Trophoblast cell (in vitro differentiated cells and primary cell): ENCODE measurements at places on chromosomes 16 and 17.

- DNase-seq: peak; percentile 9
These were observed 694 bp downstream of the NF1 start for GRCh38 chr17:31095236-31096105.

- no peak for DNase-seq
These were observed 180.5 kb upstream of the ZNF469 start for GRCh38 chr16:88202207-88202745.

- no peak for DNase-seq
These were observed 558.3 kb upstream of the PSMD7 start for GRCh38 chr16:73738266-73738665.

- peak; percentile 74 for DNase-seq
These were observed 797 bp downstream of the GRB7 start for GRCh38 chr17:39738568-39738901.

DNA sequence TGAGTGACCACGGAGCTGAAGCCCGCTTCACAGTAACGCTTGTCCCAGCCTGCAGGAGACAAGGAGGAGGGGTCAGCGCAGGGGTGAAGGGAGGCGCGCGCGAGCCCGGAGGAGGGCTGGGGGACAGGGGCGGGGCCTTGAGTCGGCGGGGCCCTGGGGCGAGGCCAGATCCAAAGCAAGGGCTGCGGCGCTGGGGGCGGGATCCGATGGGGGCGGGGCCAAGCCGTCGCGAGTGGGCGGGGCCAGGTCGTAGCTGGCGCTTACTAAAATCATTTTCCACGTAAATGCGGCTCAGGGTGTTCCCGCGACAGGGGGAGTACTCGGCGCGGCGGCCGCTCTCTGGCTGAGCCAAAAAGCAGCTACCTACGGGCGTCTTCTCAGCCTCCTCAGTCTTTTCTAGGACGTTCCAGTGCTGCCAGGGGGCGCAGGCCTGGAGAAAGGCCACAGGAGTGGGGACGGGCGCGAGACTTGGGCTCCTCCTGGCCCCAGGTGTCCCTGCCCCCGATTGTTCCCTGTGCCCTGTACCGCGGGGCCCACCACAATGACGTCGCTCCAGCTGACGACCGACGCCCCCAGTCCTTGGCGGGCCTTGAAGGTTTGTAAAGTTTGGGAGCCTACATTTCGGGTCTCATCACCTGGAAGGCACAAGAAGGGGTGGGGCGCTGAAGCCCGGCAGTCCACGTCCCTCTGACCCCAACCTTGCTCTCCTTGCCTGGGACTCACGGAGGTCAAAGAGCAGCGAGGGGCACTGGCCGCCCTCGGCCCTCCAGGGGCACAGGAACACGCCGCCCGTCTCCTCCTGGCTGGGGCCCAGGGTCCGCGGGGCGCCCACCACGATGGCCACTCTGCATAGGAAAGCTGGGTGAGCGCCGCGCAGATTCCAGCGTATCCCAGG lies 3.9 kb downstream of the ITGA2B start:
- peak; percentile 72 for DNase-seq

DNA sequence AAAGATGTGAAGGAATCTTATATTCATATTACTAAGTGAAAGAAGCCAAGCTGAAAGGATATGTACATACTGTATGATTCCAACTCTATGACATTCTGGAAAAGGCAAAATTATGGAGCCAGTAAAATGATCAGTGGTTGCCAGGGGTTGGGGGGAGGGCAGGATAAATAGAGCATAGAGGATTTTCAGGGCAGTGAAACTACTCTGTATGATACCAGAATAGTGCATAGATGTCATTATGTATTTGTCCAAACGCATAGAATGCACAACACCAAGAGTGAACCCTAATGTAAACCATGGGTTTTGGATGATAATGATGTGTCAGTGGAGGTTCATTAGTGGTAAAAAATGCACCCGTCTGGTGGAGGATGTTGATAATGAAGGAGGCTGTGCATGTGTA lies 71.0 kb upstream of the ZNF423 start:
- DNase-seq: no peak

- no peak for DNase-seq
These were observed 65.4 kb downstream of the C16orf78 start for GRCh38 chr16:49439050-49439449.

DNA sequence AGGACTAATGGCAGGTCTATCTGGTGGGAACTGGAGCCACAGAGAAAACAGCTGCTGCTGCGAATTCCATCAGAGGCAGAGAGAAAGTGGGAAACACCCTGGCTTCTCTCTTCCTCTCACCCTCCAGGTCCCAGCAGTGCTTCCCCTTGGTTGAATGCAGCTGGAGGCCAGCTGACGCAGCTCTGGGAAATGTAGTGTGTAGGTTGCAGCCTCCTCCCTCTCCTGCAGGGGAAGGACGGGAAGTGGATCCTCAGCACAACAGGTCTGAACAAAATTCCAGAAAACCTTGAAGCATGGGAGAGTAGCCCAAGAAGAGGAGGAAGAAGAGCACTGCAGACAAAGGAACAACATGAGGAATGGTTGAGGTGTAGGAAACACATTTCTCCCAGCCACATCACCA lies 67.8 kb upstream of the MMP2 start:
- peak; percentile 1 for DNase-seq

- peak; percentile 79 for DNase-seq
These were observed 1.4 kb downstream of the MMD start for GRCh38 chr17:55420067-55420775.

DNA sequence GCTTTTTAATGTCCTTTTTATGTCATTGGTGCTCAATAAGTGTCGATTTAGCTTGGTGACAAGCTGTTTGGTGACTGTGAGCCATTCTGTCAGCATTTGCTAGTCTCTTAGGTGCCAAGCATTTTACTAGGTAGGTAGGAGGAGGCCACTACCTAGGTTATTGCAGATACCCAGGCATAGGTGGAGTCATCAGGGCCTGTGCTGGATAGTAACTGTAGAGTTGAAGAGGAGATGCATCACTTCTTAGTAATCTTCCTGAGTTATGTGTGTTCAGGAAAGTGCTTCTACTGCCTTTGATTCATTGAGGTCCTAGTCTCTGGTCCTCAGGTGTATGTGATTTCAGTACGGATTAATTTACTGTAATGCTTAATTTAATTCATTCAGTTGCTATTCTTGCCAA lies 17.7 kb downstream of the USP10 start:
- DNase-seq: peak; percentile 43

DNA sequence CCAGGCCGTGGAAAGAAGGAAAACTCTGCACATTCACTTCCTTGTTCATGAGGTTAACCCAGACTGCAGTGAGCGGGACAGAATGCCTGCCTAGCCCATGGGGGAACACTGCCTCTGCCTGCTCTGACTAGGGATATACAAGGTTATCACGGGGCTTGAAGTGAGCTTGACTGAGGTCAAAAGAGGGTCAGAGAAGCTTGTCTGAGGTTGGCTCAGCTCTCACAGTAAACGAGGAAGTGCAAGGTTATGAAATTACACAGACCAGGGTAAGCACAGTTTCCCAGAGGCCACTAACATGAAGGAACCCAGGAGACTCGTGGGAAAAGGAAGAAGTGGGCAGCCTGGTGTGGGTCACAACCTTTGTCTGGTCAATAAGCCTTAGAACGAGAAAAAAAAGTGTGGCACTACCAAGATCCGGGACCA lies 28.7 kb downstream of the HIC1 start:
- DNase-seq: no peak

GRCh38 chr16:85210423-85211169 lies 98.3 kb upstream of the CIBAR2 start:
- DNase-seq: peak; percentile 37

- no peak for DNase-seq
These were observed 87.8 kb downstream of the CRISPLD2 start for GRCh38 chr16:84907575-84907974.

DNA sequence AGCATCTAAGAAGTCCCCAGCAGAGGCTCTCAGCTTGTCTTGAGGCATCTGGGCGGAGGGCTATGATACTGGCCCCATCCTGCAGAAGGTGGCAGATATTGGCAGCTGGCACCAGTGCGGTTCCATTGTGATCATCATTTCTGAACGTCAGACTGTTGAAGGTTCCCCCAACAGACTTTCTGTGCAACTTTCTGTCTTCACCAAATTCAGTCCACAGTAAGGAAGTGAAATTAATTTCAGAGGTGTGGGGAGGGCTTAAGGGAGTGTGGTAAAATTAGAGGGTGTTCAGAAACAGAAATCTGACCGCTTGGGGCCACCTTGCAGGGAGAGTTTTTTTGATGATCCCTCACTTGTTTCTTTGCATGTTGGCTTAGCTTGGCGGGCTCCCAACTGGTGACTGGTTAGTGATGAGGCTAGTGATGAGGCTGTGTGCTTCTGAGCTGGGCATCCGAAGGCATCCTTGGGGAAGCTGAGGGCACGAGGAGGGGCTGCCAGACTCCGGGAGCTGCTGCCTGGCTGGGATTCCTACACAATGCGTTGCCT lies at the start of gene CIITA:
Gene CIITA (plus strand): TSS at position 404 of the 543 bp plus-strand sequence. CDS start 129 bp downstream, at position 533.
- peak; percentile 16 for DNase-seq

DNA sequence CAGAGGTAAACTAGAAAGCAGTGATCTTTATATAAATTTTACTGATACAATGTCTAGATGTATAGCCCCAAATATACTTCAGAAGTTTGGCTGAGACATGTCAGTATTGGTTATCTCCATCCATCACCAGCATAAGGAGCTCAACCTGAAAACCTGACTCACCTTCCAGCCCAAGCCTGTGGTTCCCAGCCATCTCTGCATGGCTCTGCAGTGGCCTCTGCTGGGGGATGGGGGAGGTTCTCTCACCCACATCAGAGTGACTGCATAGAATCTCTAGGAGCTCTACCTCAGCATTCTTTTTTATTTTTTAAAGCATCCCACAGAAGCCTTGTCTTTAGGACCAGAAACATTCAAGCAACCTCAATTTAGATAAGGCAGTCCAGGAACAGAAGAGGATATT lies 27.3 kb downstream of the USP7 start:
- peak; percentile 83 for DNase-seq

DNA sequence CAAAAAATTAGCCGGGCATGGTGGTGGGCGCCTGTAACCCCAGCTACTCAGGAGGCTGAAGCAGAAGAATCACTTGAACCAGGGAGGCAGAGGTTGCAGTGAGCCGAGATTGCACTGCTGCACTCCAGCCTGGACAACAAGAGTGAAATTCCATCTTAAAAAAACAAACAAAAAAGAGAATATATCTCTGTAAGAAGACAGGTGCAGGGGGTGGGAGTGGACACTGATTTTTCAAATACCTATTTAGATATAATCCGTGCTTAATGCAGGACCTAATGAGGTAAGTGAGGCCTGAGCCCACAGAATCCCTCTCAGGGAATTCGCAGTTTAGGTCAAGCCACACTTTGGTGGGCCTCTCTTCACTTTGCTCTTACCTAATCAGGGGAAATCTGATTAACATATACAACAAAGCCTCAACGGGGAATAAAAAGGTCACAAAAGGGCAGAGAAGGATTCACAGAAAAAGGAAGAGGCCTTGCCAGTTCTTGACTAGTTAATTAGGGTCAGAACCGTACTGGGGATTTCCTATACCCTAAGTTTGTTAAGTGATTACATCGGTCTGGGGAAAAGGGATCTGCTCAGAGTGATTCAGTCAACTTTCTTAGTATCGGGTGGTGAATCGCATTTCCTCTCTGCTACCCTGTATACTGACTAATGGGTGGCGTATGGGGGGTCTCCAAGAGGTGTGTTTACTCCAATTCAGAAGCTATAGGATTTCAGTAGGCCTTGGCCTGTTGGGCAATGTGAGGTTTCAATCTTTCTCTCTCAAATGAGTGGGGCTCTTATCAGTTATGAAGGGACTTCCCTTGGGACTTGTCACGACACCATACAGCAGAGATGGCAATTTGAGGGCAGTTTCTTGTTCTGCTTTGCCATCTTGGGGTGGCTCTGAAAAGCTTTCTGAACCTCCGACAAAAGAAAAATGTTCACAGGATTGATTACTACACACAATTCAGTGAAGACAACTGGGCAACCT lies 1.9 kb upstream of the NFAT5 start:
- peak; percentile 27 for DNase-seq

- DNase-seq: no peak
These were observed 718 bp downstream of the ATP2A3 start for GRCh38 chr17:3963237-3964201.

DNA sequence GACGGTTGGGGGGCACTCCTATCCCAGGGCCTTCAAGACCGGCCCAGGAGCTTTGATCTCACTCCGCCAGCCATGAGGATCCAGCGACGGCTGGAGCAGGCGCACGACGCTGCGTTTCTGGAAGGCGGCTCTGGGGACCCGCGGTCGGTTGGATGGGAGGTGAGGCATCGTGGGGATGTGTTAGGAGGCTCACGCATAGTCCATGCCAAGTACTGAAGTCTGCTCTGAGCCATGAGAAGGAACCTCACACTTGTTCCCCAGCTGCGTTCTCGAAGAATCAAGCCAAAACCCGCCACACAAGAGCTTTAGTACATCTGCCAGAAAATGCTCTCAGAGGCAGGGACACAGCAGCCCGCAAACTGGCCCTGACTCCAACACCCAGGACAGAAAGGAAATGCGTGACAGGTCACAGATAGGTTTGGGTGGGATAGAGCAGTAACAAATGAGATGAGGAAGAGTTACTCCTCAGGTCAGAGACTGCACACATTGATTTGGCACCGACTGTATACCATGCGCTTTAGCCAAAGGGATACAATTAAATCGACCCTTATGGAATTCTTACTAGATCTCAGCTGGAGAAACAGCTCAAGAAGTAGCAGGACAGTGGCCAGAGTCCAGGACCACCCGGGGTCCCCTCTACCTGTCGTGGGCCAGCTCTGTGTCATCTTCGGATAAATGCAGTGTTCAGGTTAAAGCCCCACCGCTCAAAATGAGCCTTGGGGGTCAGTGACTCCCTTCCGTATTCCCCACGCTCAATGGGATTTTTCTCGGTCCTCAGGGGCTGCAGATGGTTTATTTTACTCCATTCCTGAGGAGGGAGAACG lies 6.7 kb upstream of the GSG1L start:
- DNase-seq: no peak

DNA sequence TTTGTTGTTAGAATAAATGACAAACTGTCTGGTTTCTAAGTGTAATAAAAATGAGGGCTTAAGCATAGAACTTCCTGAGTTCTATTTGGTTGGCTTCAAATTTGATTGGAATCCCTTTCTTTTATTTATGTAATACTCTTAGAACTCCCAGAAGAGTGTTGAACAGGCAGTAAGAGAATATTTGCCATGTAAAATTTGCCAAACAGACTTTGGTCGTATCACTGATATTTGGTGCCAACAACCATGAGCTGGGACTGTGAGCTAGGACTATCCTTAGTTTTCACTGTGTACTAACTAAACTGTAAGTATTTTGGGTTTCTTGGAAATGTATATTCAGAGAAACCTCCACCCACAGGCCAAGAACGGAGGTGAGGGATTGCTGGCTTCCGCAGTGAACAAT lies 971.2 kb upstream of the SOX9 start:
- no peak for DNase-seq

DNA sequence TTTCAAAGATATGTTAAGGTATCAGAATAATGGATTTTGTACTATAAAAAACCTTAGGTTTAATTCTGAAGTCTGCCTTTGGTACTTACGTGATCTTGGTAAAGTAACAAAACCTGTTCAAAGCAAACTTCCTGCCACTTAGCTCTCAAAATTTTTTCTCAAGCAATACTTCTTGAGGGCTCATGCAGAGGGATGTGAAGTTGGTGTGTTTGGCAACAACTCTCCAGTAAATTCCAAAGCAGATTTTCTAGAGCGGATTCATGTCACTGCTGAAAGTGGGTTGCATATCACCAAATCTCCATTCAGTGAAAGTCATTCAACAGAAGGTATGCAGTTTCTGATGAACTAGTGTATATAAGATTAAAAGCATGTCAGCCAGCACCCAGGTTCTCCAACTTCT lies 856.7 kb downstream of the CDH8 start:
- DNase-seq: no peak
